AG10803 (cell line): ENCODE measurements at places on chromosomes 13 and 19.

DNA sequence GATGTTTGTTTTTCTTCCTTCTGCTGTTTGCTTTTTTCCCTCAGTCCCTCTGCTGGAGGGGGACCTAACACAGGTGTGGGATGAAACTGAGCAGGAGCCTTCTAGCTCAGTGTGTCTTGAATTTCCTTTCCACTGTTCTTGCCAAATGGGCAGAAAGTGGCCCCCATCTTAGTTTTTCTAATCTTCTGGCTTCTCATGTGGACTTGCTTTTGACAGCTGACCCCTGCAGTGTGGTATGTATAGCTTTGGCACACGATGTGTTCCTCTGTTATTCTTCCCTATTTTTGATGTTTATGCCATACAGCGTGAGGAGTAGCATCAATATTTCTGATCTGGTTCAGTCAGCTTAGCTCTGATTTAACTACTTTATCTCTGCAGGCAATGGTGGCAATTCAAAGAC is 8.3 kb downstream of the LRCH1 start:
- no peak for DNase-seq

- DNase-seq: no peak
Observed at GRCh38 chr19:8304841-8305621, 3.1 kb downstream of the CD320 start.

GRCh38 chr19:45059258-45059965 is 16.9 kb downstream of the ZNF296 start:
- peak; percentile 67 for DNase-seq

DNA sequence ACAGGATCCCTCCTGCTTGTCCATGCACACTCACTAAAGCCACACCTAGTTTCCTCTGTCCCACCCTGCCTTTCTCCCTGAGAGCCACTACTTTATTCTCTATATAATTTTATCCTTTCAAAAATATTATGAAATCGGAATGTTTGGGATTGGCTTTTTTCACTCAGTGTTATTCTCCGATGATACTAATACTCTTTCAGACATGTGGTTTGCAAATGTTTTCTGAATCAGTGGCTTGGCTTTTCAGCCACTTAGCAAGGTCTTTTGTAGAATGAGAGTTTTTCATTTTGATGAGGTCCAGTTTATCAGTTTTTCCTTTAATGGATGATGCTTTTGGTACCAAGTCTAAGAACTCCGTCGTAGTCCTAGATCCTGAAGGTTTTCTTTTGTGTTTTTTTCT is 11.6 kb downstream of the SPATA13 start:
- DNase-seq: peak; percentile 71

DNA sequence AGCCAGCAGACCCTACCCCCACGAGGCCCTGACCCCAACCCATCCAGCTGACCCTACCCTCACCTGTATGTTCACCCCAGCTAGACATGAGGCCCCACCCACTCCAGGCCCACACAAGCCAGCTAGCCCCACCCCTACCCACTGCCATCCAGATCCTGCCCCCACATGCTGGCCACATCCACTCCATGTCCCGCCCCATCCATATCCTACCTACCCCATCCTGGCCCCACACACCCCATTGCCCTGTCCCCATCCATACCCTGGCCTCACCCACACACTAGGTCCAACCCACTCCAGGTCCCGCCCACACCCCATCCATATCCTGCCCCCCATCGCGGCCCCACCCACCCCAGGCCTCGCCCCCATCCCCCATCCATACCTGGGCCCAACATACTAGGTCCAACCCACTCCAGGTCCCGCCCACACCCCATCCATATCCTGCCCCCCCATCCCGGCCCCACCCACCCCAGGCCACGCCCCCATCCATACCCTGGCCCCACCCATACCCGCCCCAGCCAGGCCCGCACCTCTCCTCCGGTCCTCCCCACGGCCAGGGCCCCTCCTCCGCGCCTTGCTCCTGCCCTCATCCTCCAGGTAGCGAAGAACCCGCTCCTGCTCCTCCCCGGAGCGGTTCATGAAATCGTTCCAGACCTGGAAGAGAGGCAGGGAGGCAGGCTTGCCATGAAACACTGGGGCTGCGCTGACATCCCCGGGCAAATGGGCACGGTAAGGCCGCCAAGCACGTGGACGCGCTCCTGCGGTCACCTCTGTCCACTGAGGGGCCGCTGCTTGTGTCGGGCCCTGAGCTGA is 7.2 kb downstream of the RNU6-9 start:
- no peak for DNase-seq

- DNase-seq: peak; percentile 88
Observed at GRCh38 chr19:32691291-32691951, at the start of gene NUDT19. Gene NUDT19 (plus strand): TSS chr19:32691821. CDS start chr19:32691961, 140 bp downstream.

DNA sequence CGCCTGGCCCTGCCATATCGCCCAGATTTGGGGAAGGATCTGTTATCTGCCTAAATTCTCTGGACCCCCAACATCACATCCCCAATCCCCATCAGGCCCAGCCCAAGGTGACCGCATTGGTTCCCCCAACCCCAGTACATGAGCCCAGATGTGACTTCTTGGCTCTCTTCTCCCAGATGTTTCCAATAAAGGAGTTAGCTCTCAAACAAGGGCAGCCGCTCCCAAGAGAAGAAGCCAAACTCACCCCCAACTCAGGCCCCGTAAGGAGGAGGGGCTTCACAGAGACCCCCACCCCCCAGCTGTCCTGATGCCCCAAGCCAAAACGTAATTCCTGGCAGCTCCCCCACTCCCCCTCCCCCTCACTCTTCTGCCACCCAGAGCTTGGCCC is 6.9 kb downstream of the FBN3 start:
- DNase-seq: no peak

- no peak for DNase-seq
Observed at GRCh38 chr19:5672708-5673459, 7.4 kb downstream of the MICOS13 start.

DNA sequence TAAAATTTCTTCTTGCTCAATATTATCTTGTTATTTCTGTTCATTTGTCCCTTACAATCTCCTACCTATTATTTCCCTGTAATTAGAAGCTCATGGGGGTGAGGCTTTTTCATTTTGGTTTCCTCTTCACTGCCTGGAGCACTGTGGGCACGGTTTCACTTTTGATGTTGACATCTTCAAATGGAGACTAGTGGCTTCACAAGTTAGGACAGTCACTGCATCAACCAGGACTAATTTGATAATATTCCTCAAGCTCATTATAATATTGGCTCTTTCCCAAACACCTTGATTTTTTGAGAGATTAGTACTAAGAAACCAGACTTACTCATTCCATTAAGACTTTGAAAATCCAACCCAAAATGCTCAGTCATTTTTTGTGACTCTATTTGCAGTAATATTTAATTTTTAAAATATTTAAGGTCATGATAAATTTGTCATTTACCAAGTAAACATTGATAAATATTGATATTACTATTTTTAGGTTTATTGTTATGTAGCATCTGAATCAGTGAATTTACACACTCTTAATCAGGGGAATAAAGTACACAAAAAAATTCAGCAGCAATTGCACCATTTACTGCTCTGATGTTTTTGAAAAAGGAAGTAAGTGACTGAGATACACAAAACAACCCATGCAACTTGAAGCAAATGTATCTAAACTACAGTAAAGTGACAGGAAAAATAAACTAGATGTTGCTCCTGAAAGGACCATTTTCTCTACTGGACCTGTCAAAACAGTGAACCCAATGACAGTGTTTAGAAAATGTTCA is 28.8 kb upstream of the RCBTB2 start:
- no peak for DNase-seq

DNA sequence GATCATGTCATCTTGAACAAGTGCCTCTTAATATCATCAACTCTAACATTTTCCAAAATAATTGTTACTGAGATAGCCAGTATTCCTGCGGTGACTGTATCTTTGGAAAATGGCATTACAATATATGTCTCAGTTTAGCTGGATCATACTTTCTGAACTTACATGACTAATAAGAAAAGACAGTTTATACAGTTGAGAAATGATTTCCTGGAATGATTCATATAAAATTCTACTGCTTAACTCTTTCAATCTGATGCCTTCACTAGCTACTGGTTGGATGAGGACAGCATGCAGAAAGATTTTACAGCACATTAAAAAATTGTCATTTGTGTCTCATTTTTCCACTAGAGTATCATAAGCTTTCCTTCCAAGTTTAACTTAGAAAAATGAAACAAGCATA is 302.1 kb downstream of the PCDH17 start:
- DNase-seq: no peak
